ENCODE measurements at places on chromosomes 12 and 14.

GRCh38 chr12:79897617-79898016, 37.3 kb downstream of the PPP1R12A start:
- no peak for DNase-seq
- peaks cover 6% of the 10 kb centered on the region for H3K4me1 ChIP-seq
- no peaks in the 10 kb centered on the region for H3K36me3 ChIP-seq
- no peak overlapping the region for H3K27ac ChIP-seq
- no peaks in the 10 kb centered on the region for H3K27me3 ChIP-seq
- H3K4me3 ChIP-seq, result no peak overlapping the region

- H3K4me3 ChIP-seq, result no peak overlapping the region
- DNase-seq, result no peak
- H3K36me3 ChIP-seq, result no peaks in the 10 kb centered on the region
- no peaks in the 10 kb centered on the region for H3K27me3 ChIP-seq
- no peaks in the 10 kb centered on the region for H3K4me1 ChIP-seq
Measured at GRCh38 chr12:6106218-6106617, 18.3 kb downstream of the VWF start.

GRCh38 chr12:95074766-95075165, 1.3 kb upstream of the NR2C1 start:
- no peak overlapping the region for H3K4me3 ChIP-seq
- peaks cover 11% of the 10 kb centered on the region for H3K4me1 ChIP-seq
- no peaks in the 10 kb centered on the region for H3K36me3 ChIP-seq
- H3K27me3 ChIP-seq, result no peaks in the 10 kb centered on the region

DNA sequence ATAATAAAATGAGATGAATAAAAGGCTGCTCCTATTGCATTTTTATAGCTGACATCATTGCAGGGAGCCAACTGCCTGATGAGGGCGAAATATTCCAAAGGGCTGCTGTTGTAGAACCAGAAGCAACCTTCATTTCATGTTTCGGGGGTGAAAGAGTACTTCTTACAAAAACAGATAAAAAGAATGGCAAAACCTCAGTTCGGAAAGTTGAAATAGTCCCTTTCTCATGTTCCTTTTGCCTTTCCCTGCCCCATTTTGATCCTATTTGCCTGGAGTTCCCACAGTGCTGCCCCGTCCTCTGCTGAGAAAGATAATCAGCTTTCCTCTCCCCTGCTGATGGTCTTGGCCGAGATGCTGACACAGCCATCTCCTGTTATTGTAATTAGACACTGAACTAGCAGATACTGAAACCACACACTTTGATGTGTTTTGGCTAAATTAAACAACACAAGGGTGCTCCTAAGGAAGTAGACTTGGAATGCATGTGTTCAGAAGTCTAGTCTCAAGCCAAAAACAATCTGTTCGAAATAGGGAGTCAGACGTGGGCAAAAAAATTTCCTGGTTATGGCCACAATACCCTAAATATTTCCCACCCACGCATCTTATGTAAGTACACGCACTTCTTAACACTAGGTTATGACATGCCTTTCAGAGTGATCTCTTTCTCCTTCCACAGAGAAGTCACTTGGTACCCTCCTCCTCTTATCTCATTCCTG, 117.2 kb downstream of the PPM1H start:
- H3K27me3 ChIP-seq, result no peaks in the 10 kb centered on the region
- H3K4me1 ChIP-seq, result no peaks in the 10 kb centered on the region
- H3K27ac ChIP-seq, result no peak overlapping the region
- DNase-seq, result no peak
- no peaks in the 10 kb centered on the region for H3K36me3 ChIP-seq

DNA sequence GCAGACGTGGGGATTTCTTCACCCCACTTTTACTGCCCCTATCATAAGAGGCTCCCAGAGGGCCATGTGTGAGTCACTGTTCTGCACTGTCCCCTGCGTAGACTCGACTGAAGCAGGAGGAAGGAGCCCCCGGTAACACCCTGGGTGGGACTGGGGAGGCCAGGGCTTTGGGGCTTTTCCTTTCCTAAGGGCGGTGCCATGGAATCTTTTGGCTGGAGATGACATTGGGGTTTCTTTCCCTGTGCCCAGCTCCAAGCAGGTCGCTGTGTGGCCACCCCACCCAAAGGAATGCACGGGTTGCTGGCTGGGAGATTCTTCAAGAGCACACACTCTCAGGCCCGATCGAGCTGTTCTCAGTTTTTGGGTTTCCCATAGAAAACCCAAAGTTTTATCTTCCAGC, 62.3 kb upstream of the RIN3 start:
- H3K4me3 ChIP-seq, result no peak overlapping the region
- no peak for DNase-seq
- H3K27me3 ChIP-seq, result no peaks in the 10 kb centered on the region
- H3K27ac ChIP-seq, result no peak overlapping the region
- H3K4me1 ChIP-seq, result no peaks in the 10 kb centered on the region
- no peaks in the 10 kb centered on the region for H3K36me3 ChIP-seq

- H3K27ac ChIP-seq, result no peak overlapping the region
- no peak overlapping the region for H3K4me3 ChIP-seq
- no peaks in the 10 kb centered on the region for H3K36me3 ChIP-seq
- H3K4me1 ChIP-seq, result no peaks in the 10 kb centered on the region
Measured at GRCh38 chr14:105918496-105919262, 392.3 kb downstream of the TMEM121 start.

- no peak for DNase-seq
- no peaks in the 10 kb centered on the region for H3K36me3 ChIP-seq
- no peaks in the 10 kb centered on the region for H3K27me3 ChIP-seq
- H3K4me3 ChIP-seq, result no peak overlapping the region
- no peaks in the 10 kb centered on the region for H3K4me1 ChIP-seq
Measured at GRCh38 chr14:95386536-95387095, 66.9 kb upstream of the CLMN start.

- H3K27me3 ChIP-seq, result peaks cover 13% of the 10 kb centered on the region
- H3K4me1 ChIP-seq, result no peaks in the 10 kb centered on the region
- no peak overlapping the region for H3K4me3 ChIP-seq
- no peaks in the 10 kb centered on the region for H3K36me3 ChIP-seq
- no peak for DNase-seq
- no peak overlapping the region for H3K27ac ChIP-seq
Measured at GRCh38 chr12:111025301-111025700, 104.9 kb upstream of the MYL2 start.

GRCh38 chr12:1844661-1845409, 24.5 kb downstream of the LRTM2 start:
- H3K27me3 ChIP-seq, result no peaks in the 10 kb centered on the region
- H3K27ac ChIP-seq, result no peak overlapping the region
- DNase-seq, result no peak
- H3K4me3 ChIP-seq, result no peak overlapping the region
- H3K36me3 ChIP-seq, result no peaks in the 10 kb centered on the region

DNA sequence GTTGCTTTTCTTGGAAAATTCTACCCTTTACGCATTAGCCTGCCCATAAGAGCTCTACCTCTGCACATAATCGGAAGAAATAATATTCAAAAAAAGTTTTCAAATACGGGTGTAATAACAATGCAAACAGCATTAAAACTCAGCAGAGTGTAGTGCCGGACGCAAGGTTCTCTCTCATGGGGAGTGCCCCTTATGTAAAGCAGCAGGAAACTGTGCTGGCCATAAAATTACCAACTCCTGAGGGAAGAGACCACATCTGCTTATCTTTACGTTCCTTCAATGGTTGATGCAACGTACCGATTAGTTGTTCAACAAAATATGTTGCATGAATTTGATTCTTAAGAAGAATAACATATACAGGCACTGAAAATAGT, 118.7 kb upstream of the TMCC3 start:
- H3K27me3 ChIP-seq, result no peaks in the 10 kb centered on the region
- H3K4me3 ChIP-seq, result no peak overlapping the region
- no peaks in the 10 kb centered on the region for H3K36me3 ChIP-seq
- no peaks in the 10 kb centered on the region for H3K4me1 ChIP-seq

DNA sequence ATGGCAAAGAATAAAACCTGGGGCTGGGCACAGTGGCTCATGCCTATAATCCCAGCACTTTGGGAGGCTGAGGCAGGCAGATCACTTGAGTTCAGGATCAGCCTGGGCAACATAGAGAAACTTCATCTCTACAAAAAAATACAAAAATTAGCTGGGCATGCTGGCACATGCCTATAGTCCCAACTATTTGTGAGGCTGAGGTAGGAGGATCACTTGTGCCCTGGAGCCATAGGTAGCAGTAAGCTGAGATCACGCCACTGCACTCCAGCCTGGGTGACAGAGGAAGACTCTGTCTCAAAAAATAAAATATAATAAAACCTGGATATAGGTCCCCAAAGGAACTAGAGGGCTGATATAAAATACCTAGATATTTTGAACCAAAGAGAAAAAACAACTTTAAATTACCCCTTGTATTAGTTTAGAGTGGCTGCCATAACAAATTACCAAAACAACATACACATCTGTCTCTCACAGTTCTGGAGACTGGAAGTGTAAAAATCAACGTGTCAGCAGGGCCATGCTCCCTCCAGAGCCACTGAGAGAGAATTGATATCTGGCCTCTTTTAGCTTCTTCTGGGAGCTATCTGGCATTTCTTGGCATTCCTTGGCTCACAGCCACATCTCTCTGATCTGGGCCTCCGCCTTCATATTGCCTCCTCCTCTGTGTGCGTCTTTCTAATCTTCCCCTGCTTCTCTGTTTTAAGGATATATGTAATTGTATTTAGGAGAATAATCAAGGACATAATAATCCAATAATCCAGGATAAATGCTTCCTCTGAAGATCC, 47.9 kb upstream of the ATF7IP start:
- no peak overlapping the region for H3K27ac ChIP-seq
- H3K27me3 ChIP-seq, result no peaks in the 10 kb centered on the region
- no peak overlapping the region for H3K4me3 ChIP-seq
- no peaks in the 10 kb centered on the region for H3K4me1 ChIP-seq

GRCh38 chr12:14890701-14891100, 5.0 kb upstream of the MGP start:
- H3K4me3 ChIP-seq, result no peak overlapping the region
- no peak overlapping the region for H3K27ac ChIP-seq
- no peak for DNase-seq
- H3K4me1 ChIP-seq, result no peaks in the 10 kb centered on the region

DNA sequence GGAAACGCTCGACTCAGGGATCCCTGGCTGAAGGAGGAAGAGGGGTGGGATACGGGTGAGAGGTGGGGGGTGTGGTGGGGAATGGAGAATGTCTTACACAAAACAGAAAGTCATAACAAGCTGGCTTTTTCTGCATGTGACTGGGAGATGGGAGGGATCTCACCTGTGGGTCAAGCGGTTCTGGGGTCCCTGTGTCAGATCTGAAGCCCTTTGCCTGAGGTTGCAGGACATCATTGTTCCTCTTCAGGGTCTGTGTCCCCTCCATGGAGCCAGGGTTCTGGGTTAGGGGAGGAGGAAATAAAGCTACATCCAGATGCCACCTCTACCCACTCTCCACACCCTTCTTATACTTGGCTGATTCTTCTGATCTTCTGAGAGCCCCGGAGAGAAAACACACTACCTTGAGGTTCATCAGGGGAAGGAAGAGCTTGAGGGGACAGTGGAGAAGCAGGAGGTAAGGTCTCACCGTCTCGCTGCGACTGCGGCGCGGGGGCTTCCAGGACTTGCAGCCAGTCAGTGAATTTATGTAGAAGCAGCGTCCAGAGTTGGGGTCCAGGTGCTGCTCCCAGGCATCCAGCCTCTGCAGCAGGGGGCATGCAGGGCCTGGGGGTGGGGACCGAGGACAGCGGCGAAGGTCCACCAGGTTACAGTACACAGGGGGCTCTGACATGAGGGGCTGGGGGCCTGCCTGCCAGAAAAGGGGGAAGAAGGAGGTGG, 2.5 kb downstream of the ARHGAP9 start:
- no peaks in the 10 kb centered on the region for H3K4me1 ChIP-seq
- H3K36me3 ChIP-seq, result no peaks in the 10 kb centered on the region
- peaks cover 2% of the 10 kb centered on the region for H3K27me3 ChIP-seq
- H3K4me3 ChIP-seq, result no peak overlapping the region

GRCh38 chr12:93079271-93079670, 150.2 kb upstream of the EEA1 start:
- no peaks in the 10 kb centered on the region for H3K36me3 ChIP-seq
- no peak for DNase-seq
- no peak overlapping the region for H3K4me3 ChIP-seq
- no peaks in the 10 kb centered on the region for H3K4me1 ChIP-seq
- no peaks in the 10 kb centered on the region for H3K27me3 ChIP-seq

DNA sequence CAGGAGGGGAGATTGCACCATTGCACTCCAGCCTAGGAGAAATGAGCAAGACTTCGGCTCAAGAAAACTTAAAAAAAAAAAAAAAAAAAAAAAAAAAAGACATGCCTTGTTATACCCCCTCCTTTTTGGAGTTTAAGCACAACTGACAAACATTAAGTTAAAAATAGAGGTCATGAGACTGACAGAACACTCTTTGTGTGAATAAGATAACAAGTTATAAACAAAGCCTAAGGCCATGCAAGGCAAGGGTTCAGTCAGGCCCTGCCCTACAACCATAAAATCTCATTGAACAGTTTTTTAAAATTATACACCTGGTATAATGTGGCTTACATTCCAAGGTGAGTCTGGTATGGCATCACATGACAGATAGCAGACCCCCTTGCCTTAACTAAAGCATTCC, 39.3 kb downstream of the TSPAN19 start:
- no peaks in the 10 kb centered on the region for H3K4me1 ChIP-seq
- H3K27ac ChIP-seq, result no peak overlapping the region
- H3K36me3 ChIP-seq, result no peaks in the 10 kb centered on the region
- H3K27me3 ChIP-seq, result no peaks in the 10 kb centered on the region
- DNase-seq, result no peak

DNA sequence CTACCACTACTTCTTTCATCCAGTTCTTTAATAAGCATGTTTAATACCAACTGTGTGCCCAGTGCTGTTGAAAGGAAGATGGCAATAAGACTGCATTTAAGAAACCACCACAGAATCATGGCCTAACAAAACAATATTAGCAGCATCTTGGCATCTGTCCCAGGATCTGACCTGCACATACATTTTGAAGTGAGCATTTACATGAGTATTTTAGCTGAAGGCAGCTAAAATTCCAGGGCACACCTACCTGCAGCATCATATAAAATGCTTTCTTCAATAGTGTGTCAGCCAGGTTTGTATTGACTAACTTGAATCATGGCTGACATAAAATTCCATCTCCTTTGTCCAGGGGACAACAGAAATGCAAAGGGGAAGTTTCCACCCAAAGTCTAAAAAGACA, 65.0 kb upstream of the ARHGAP5 start:
- H3K36me3 ChIP-seq, result no peaks in the 10 kb centered on the region
- peaks cover 14% of the 10 kb centered on the region for H3K4me1 ChIP-seq
- no peaks in the 10 kb centered on the region for H3K27me3 ChIP-seq
- H3K27ac ChIP-seq, result no peak overlapping the region
- no peak for DNase-seq
- no peak overlapping the region for H3K4me3 ChIP-seq

DNA sequence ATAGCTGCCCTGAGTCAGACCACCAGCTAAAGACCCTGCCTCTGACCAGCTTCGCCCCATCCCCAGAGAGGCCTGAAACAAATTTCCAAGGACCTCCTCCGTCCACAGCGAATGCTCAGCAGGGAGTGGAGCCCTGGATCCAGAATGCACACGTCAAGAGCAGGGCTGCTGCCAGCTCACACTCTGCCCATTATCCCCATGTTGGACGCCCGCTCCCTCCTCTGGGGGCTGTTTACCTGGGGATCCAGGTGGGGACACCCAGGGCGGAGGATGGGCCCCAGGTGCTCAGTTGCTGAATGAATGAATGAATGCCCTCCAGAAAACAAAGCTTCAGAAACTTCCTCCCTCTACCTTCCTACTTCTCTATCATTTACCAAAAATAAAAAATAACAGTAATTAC, 18.1 kb downstream of the BCL11B start:
- no peak for DNase-seq
- no peaks in the 10 kb centered on the region for H3K27me3 ChIP-seq
- H3K27ac ChIP-seq, result no peak overlapping the region
- no peak overlapping the region for H3K4me3 ChIP-seq
- H3K36me3 ChIP-seq, result no peaks in the 10 kb centered on the region
